ENCODE measurements at places on chromosomes 3 and 15.

GRCh38 chr3:45980819-45981218 is 14.8 kb downstream of the FYCO1 start:
- DNase-seq = no peak

GRCh38 chr3:50503504-50504342 is at the start of gene CACNA2D2:
Gene CACNA2D2 (minus strand): TSS chr3:50503634. CDS start chr3:50503423, 211 bp downstream.
- peak; percentile 58 for DNase-seq

DNA sequence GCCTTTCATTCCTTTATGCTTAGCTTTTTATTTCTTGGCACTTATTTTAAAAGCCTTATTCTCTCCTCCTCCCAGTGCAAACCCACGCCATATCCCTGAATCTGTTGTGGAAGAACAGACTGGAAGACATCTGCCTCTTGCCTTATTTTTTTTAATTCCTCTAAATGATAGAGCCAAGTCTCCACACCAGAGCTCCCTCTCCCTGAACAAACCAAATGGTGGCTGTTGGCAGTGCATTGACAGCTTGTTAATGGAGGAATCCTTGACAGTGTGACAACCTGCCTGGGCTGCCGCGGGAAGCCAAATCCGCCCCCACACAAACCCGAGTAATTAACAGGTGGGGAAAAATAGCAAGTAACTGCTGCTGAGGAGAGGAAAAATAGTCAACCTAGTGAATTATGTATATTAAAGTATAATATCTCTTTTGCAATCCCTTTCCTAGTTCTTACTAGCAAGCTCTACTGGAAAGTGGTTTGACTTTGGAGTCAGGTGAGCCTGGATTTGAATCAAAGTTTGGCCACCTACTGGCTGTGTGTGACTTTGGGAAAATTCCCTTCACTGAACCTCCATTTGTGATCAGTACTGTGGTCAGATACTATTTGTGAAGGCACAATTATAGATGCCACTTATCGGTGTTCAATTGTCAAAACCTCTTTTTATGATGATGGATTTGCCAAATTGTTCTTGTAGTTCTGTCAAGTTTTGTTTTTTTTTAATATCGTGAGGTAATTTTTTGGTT is 589.6 kb downstream of the PDCD6IP start:
- DNase-seq = no peak

- DNase-seq = no peak
Observed at GRCh38 chr3:170903123-170903522, 5.3 kb downstream of the EIF5A2 start.

DNA sequence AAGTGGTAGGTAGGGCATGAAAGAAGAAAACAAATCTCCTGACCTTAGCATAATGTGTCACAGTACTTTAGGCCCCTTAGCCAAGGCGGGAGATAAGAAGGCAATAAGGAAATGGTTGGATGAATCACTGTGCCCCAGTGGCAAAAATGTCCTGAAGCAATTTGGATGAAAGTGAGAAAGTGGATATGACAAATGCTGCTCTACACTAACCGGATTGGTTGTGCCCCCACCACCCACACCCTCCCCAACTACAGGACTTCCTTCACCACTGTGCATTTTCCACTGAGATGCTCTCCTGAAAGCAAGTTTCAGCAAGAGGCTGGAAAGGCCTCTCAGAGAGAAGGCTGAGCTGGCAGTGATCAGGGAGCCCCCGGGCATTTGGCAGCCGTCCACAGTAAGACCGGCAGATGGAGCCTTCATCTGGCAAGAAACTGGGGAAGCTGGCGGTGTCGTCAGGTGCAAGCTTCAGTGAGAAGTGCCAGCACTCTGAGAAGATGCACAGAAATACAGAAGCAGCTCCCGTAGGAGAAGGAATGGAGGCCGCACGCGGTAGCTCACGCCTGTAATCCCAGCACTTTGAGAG is 63.8 kb downstream of the ATP1B3 start:
- no peak for DNase-seq

DNA sequence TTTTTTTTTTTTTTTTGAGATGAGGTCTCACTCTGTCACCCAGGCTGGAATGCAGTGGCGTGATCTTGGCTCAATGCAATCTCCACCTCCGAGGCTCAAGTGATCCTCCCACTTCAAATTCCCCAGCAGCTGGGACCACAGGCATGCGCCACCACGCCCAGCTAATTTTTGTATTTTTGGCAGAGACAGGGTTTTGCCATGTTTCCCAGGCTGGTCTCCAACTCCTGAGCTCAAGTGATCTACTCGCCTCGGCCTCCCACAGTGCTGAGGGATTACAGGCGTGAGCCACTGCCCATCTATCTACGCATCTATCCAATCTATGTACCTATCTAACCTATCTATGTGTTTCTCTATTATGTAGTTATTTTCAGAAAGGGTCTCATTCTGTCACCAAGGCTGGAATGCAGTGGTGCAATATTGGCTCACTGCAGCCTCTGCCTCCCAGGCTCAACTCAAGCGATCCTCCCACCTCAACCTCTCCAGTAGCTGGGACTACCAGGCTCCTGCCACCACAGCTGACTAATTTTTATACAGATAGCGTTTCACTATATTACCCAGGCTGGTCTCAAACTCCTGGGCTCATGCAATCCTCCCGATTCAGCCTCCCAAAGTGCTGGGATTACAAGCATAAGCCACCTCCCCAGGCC is 20.2 kb upstream of the GPX1 start:
- no peak for DNase-seq

DNA sequence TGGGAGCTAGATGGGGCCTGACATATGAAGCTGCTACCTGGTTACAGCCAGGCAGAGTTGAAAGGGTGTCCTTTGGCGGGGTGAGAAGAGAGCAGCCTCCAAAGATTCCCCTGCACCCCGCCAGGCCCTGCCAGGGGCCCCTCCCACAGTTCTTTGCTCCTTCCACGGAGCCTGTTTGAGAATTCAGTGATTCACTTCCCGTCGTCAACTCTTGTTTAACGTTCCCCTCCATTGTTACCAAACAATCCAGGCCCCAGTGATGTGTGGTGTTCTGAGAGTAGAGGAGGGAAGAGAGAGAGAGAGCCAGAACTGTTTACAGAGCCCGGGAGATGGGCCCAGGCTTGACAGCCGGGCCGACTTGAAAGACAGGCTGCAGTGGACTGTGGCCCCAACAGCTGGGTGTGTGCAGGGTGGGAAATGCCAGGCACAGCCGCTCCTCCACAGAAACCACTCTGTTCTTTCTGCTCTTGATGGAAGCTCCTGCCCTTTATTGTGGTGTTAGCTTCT is 81.5 kb downstream of the SMAD3 start:
- peak; percentile 22 for DNase-seq

- no peak for DNase-seq
Observed at GRCh38 chr3:150145659-150146058, 175.0 kb upstream of the PFN2 start.

GRCh38 chr15:85329561-85330422 is 50.6 kb upstream of the AKAP13 start:
- no peak for DNase-seq

GRCh38 chr3:159831466-159831865 is 157.2 kb upstream of the IL12A start:
- no peak for DNase-seq

DNA sequence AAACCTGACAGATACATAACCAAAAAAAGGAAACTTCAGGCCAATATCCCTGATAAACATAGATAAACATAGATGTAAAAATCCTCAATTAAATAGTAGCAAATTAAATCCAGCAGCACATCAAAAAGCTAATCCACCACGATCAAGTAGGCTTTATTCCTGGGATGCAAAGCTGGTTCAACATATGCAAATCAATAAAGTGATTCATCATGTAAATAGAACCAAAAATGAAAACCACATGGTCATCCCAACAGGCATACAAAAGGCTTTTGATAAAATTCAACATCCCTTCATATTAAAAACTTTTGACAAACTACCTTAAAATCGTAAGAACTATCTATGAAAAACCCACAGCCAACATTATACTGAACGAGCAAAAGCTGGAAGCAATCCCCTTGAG is 882.2 kb downstream of the NTRK3 start:
- no peak for DNase-seq

- no peak for DNase-seq
Observed at GRCh38 chr3:88467191-88467590, 317.4 kb downstream of the C3orf38 start.

- peak; percentile 56 for DNase-seq
Observed at GRCh38 chr15:73240866-73241499, 127.8 kb downstream of the HCN4 start.

GRCh38 chr3:10950476-10951294 is 41.9 kb upstream of the SLC6A1 start:
- no peak for DNase-seq

DNA sequence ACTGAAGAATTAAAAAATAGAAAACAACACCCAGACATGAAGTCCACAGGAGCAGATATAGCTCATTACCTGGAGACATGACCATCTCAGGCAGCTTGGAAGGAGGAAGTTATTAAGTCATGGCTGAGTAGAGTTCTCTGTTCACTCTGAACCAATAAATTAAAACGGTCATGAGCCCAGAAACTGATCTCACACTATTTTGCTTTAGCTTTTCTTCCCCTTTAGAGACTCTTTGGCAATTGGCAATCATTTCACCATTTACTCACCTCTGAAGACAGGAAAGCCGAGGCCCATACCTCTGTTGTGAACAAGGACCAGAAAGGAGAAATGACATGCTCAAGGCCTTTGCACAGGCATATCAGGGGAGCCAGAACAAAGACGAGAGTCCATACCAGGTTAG is 26.6 kb downstream of the CLDN18 start:
- no peak for DNase-seq

GRCh38 chr15:72284781-72285180 is 12.4 kb upstream of the PARP6 start:
- no peak for DNase-seq

DNA sequence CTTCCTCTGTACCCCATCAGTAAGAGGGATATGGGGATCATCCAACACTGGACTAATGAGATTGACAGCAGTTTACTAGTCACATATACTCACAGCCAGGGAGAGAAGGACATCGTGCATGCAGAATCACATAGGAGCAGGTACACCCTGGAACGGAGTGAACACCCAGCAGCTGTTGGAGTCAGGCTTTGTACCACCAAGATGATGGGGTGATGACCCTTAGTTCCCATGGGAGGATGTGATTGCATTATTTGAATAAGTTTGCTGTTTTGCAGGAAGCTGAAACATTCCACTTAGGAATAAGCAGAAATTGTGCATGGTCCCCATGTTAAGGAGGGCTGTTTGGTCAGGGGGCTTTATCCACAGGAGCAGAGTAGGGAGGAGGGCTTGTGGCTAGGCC is 482.7 kb upstream of the PDZRN3 start:
- DNase-seq = no peak

- DNase-seq = no peak
Observed at GRCh38 chr3:125382298-125382697, 7.2 kb upstream of the ZNF148 start.

- DNase-seq = no peak
Observed at GRCh38 chr3:184005941-184006507, 11.7 kb downstream of the ABCC5 start.

- no peak for DNase-seq
Observed at GRCh38 chr3:16064642-16065414, 109.7 kb upstream of the GALNT15 start.

DNA sequence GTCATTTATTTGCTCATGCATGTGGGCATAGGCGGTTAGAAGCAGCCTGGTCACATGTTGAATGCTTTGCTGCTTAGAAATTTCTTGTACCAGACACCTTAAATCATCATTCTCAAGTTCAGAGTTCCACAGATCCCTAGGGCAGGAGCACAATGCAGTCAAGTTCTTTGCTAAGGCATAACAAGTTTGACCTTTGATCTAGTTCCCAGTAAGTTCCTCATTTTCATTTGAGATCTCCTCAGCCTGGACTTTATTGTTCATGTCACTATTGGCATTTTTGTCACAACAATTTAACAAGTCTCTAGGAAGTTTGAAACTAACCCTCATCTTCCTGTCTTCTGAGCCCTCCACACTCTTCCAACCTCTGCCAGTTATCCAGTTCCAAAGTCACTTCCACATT is 22.8 kb downstream of the HGD start:
- DNase-seq = no peak

DNA sequence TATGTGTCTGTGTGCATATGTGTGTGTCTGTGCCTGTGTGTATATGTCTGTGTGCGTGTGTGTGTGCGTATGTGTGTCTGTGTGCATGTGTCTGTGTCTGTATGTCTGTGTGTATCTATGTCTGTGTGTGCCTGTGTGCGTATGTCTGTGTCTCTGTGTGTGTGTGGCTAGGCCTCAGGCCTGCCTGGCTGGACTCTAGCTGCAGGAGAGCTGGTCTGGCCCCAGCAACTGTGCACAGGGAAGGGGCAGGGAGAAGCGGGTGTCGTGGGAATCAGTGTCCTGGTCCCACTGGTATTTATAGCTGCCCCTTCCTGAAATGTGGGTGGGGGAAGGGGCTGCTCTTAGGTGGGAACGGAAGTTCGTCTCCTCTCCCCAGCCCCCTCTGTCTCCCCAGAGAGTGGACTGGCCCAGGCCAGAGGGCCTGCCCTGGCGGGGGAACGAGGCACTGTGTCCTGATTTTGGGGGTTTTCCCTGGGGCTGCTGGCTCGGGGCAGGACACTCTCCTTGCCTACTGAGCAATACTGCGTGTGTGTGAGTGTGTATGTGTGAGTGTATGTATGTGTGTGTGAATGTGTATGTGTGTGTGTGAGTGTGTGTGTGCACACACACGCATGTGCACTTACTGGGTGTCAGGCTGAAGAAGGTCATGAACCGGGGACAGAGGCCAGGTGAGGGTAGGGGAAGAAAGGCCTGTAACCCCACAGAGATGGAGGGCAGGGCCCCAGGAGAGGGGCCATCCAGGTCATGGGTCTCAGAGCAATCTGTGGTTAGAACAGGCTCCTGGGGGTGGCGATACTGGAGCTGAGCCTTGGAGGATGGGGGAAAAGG is 6.6 kb downstream of the CSPG4 start:
- DNase-seq = no peak

GRCh38 chr3:149605902-149606301 is 51.9 kb downstream of the WWTR1 start:
- DNase-seq = no peak

DNA sequence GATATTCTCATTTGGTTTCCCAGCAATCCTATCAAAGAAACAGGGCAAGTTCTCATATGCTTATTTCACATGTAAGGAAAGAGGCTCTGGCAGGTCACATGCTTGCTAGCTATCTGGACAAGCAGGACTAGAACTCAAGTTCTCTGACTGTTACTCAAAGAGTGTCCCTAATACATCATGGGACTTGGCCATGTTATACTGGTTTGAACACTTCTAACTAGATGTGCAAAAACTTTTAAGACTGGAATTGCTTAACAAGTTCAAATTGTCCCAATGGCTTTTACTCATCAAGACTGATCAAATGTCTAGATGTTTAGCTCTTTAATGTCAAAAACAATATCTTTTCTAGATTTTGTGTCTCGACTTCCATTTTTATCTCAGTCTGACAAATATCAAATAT is 6.8 kb downstream of the GATM start:
- DNase-seq = no peak

DNA sequence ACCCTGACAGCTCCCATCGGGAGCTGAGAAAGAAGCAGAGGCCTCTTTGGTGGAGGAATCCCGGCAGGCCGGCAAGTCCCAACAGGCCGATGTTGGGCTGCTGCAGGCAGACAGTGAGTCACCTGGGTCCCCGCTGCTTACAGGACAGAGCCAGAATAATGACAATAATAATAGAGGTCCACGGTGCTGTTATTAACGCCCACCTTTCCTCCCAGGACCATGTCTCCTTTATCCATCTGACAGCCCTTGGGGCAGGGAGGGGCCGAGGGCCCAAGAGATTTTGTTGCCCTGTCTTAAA is 29.3 kb upstream of the MAGEF1 start:
- DNase-seq = no peak

Data from stimulated activated CD4-positive, alpha-beta T cell treated with anti-CD3 and anti-CD28 coated beads, Interleukin-4, amount 100 ng/mL, for 4 hours (primary cell).